ENCODE measurements at places on chromosomes 4 and X.

DNA sequence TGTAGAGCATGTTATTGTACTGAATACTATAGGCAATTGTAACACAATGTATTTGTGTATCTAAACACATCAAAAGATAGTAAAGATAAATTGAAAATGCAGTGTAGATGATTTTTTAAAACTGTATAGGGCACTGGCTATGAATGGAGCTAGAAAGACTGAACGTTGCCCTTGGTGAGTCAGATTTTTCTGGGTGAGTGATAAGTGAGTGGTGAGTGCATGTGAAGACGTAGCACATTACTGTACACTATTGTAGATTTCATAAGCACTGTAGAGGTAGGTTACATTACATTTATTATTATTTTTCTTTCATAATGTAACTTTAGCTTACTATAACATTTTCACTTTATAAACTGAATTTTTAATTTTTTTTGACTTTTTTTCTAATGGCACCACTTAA, 1491.6 kb downstream of the TECRL start:
- DNase-seq, result no peak

GRCh38 chr4:139814323-139815015, 148.8 kb downstream of the MGST2 start:
- no peak for DNase-seq

- DNase-seq, result no peak
Observed at GRCh38 chr4:140996766-140997165, 136.5 kb downstream of the RNF150 start.

DNA sequence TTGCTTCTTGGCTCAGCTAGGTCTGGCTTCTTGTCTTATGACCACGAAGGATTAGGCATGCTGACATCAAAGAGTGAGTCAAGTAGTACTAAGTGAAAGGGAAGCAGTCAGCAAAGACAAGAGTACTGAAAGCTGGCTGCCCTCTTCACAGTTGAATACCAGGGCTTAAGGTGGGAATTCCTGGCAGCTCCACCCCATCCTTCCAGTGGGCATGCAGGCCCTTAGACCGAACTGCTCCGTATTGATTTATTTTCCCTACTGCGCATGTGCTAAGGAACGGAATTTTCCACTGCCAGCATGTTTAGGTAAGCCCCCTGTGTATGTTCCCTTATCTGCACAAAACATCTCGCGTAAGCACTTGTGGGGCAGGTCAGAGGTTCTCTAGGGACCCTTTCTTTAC, 2320.1 kb downstream of the ARAP2 start:
- no peak for DNase-seq

GRCh38 chr4:97987019-97987648, 156.1 kb downstream of the STPG2 start:
- no peak for DNase-seq
